Mesangial cell (primary cell): ENCODE measurements at places on chromosomes 3 and 15. TPM values are rescaled to one million over a fixed set of nuclear protein-coding genes. Genes with fewer than 3 reads are reported as not detected.

The EPHA3 gene
- total RNA-seq, result 0.81 and 3.3 TPM in 2 replicates

The STRIT1 gene
- total RNA-seq, result not detected in 2 replicates

The GLDN gene
- total RNA-seq, result under 0.01 TPM in 1 of 2 replicates, not detected in the other

The RTP3 gene
- total RNA-seq, result not detected in 2 replicates

The PRRT3 gene
- total RNA-seq, result 0.98 and 6.0 TPM in 2 replicates

The GCSAM gene
- not detected in 2 replicates for total RNA-seq

The HCLS1 gene
- total RNA-seq, result 0.49 and 0.51 TPM in 2 replicates

The ITGB5 gene
- 144 and 216 TPM in 2 replicates for total RNA-seq

The GMNC gene
- total RNA-seq, result 1.5 and 2.0 TPM in 2 replicates

The CCR3 gene
- total RNA-seq, result not detected in 2 replicates

The GOLGA8N gene
- total RNA-seq, result 0.16 and 1.9 TPM in 2 replicates

The CFAP92 gene
- total RNA-seq, result not detected in 2 replicates

The DNAH12 gene
- under 0.01 TPM in 1 of 2 replicates, not detected in the other for total RNA-seq

The ANKRD34C gene
- not detected in 2 replicates for total RNA-seq

The ATP10A gene
- total RNA-seq, result 28.5 and 44.1 TPM in 2 replicates

The GOLGA8O gene
- total RNA-seq, result not detected in 2 replicates

The ZNF770 gene
- 14.0 and 23.8 TPM in 2 replicates for total RNA-seq

The SPTSSB gene
- not detected in 2 replicates for total RNA-seq

The ZNF501 gene
- total RNA-seq, result 2.4 and 2.9 TPM in 2 replicates

The GRM7 gene
- total RNA-seq, result under 0.01 TPM in 1 of 2 replicates, not detected in the other

The FBXO22 gene
- total RNA-seq, result 30.8 and 41.1 TPM in 2 replicates

The HAPLN3 gene
- 13.5 and 14.2 TPM in 2 replicates for total RNA-seq

The MOBP gene
- not detected in 2 replicates for total RNA-seq

The CACNA1D gene
- 0.49 and 8.0 TPM in 2 replicates for total RNA-seq

The SLTM gene
- total RNA-seq, result 30.6 and 34.5 TPM in 2 replicates

The P2RY1 gene
- under 0.01 TPM in 1 of 2 replicates, not detected in the other for total RNA-seq

The GXYLT2 gene
- 17.6 and 51.1 TPM in 2 replicates for total RNA-seq

The STAC gene
- total RNA-seq, result 11.7 and 31.0 TPM in 2 replicates

The EIF2A gene
- 92.4 and 105 TPM in 2 replicates for total RNA-seq

The TMEM207 gene
- total RNA-seq, result not detected in 2 replicates
